ENCODE measurements at places on chromosomes 16 and 17.
A peak's percentile ranks its signal among the peaks of the same experiment; 100 is the strongest.

DNA sequence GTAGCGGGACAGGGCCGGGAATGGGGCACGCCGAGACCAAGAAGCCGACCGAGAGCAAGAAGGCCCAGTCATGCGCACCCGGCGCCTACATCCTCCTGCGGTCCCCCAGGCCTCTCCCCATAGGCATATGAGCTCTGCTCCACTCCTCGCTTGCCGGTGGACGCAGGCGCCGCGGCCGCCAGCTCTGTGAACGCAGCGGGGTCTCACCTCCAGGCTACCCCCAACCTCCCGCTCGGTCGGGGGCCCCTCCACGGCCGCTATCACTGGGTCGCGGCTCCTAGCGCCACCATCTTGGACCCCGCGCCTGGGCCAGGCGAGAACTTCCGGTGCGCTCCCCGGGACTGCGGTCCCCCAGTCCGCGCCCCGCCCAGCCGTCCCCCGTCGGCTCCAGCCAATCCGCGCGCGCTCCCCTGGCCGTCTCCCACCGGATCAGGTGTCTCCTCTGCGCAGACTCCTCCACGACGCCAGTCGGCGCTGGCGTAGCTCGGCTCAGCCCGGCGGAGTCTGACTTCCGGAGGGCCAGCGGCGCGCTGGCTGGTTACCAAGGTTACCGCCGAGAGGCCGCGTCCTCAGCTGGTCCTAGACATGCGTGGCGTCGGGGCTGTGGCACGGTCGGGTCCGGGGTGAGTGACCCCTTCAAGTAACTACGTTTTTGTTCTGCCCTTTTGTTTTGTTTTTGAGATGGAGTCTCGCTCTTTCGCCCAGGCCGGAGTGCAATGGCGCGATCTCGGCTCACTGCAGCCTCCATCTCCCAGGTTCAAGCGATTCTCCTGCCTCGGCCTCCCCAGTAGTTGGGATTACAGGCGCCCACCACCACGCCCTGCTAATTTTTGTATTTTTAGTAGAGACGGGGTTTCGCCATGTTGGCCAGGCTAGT, at the start of gene ZNF594:
Gene ZNF594 (minus strand): TSS at position 328 of the 877 bp plus-strand sequence. CDS start 7,612 bp downstream, outside the sequence.
- peak; percentile 100 for ATAC-seq

DNA sequence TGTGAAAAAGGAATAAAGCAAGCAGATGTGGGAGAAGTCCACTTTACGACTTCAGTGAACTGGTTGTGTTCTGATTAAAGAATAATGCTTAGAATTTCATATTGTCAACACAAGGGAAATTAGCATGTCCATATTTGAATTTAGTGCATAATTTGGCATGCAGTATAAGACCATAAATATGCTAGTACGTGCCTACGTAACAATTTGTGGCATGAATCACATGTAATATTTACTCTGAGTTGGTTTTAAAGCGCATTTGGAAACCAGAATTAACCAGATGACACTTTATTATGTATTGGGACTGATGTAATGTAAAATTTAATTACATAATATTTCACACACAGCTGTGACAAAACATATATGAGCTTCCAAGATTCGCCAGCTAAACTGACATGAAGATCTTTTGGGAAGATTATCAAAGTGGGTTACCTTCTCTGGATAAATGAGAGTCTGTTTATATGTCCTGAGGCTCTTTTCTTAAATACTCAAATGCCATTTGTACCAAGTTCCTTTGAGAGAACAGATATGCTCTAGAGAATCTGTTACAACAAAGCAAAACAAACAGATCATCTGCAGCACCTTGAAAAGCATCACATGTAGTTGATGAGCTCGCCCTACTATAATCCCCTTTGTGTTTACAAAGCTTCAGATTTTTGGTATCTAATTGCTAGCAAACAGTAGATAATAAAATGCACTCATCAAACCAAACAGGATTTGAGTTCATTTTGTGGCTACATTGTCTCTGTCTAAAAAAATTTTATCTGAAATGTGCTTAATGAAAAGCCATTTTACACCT, 1468.6 kb downstream of the CDH11 start:
- ATAC-seq, result no peak

DNA sequence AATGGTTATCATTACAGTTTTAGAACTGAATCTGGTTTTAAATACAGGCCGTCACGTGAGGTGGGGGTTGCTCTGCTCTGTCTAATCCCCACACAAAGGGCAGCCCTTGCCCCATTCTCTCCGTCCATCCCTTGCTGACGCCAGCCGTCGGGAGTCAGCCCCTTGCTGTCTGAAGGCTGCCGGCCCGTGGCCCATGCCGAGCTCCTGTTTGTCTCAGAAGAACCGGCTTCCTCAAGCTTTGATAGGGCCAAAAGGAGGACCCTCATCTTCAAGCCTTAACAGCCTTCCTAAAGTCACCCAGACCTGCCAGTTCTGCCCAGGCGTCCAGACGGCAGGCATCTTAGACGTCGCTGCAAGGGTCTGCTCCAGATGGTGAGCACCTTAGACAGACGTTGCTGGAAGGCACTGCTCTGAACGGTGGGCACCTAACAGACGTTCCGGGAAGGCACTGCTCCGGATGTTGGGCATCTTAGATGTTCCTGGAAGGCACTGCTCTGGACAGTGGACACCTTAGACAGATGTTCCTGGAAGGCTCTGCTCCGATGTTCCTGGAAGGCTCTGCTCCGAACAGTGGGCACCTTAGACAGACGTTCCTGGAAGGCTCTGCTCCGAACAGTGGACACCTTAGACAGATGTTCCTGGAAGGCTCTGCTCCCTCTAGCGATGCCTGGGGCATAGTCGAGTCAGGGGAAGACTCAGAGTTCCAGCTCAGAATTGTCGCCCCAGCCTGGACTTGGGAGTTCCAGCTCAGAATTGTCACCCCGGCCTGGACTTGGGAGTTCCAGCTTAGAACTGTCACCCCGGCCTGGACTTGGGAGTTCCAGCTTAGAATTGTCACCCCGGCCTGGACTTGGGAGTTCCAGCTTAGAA, 35.1 kb upstream of the CHMP6 start:
- no peak for ATAC-seq

DNA sequence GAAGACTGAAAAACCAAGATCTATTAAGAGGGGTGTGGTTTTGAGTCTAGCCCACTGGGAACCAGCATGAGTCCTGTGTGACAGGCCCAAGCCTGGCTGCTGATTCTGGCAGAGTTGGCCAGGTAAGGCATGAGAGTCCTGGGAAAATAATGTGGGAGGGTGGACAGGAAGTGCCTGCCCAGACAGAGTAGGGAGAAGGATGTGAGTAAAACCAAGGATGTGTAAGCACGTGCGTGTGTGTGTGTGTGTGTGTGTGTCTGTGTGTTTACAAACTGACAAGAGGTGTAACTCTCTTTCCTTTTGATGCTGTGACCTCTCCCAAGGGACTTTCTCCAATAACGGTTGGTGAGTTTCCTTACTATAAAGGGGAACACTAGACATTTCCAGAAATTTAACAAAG, 15.6 kb upstream of the TEX2 start:
- no peak for ATAC-seq

- ATAC-seq, result no peak
Observed at GRCh38 chr17:27473748-27474609, 17.7 kb downstream of the KSR1 start.

- no peak for ATAC-seq
Observed at GRCh38 chr16:88310796-88311605, 71.8 kb upstream of the ZNF469 start.

DNA sequence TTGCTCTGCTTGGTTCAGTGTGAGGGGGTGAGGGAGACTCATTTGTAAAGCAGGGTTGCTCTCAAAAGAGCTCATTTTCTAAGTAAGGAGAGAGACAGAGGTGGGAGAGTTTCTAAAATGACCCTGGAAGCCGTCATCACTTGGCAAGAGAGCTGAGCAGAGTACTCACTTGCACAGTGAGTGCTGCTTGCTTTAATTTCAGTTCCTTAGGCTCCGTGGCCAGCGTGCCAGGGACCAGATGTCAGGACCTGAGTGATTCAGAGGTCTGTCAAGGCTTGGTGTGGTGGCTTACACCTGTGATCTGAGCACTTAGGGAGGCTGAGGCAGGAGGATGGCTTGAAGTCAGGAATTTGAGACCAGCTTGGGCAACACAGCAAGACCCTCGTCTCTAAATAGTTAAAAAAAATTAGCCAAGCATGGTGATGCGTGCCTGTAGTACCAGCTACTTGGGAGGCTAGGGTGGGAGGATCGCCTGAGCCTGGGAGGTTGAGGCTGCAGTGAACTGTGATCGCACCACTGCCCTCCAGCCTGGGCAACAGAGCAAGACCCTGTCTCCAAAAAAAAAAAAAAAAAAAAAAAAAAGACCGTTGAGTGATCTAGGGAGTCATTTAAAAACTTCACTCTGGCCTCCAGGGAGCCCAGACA, 10.7 kb downstream of the ZNF205 start:
- no peak for ATAC-seq

- ATAC-seq, result peak; percentile 52
Observed at GRCh38 chr17:56593646-56594319, at the start of gene NOG. Gene NOG (plus strand): TSS chr17:56593699. CDS start chr17:56594224, 525 bp downstream.

DNA sequence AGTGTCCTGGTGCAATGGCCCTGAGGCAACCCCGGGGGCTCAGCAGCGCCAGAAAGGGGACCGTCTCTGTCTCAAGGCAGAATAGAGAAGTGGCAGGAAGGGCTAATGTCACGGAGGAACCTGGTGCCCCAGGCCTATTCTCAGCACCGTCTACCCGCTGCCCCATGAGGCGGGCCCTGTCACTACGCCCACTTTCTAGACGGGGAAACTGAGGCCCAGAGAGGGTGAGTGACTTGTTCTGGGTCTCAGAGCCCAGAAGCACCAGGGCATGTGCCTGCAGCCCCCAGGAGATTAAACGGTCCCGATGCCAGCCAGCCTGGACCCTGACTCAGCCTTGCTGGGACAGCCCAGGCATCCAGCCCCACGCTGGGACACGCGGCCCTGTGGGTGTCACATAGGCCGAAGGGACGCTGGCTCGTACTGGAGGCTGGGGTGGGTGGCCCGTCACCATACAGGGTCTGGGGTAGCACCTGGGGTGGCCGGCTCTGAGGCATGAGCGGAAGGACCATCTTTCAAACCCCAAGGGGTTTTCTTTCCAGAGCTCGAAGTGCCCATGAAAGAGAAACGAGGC, 40.2 kb upstream of the PABPN1L start:
- ATAC-seq, result no peak

DNA sequence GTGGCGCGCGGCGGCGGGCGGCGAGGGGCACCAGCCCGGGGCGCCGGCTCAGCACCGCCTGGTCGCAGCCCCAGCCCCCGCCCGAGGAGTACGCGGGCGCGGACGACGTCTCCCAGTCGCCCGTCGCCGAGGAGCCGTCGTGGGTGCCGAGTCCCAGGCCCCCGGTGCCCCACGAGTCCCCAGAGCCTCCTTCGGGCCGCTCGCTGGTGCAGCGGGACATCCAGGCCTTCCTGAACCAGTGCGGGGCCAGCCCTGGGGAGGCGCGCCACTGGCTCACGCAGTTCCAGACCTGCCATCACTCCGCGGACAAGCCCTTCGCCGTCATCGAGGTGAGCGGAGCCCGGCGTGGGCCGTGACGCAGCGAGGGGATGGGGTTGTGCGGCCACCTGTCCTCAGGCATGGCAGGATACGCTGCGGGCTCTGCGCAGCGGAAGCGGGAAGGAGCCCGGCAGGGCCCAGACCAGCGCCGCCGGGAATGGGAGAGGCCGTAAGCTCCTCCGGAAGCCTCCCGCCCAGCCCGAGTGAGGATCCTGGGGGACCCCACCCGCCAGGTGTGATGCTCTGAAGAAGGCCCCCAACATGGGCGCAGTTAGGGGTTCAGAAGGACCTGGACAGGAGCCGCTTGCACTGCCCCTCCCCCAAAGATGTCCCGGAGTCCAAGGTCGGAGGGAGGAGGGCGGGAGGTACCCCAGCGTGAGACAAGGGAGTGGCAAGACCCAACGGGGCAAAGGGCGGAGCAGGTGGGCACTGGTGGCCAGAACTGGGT, 522 bp downstream of the NAGS start:
- no peak for ATAC-seq
